ENCODE measurements at places on chromosomes 5 and 9.

GRCh38 chr5:64853777-64854176 is 85.0 kb downstream of the CWC27 start:
- no peak for DNase-seq

DNA sequence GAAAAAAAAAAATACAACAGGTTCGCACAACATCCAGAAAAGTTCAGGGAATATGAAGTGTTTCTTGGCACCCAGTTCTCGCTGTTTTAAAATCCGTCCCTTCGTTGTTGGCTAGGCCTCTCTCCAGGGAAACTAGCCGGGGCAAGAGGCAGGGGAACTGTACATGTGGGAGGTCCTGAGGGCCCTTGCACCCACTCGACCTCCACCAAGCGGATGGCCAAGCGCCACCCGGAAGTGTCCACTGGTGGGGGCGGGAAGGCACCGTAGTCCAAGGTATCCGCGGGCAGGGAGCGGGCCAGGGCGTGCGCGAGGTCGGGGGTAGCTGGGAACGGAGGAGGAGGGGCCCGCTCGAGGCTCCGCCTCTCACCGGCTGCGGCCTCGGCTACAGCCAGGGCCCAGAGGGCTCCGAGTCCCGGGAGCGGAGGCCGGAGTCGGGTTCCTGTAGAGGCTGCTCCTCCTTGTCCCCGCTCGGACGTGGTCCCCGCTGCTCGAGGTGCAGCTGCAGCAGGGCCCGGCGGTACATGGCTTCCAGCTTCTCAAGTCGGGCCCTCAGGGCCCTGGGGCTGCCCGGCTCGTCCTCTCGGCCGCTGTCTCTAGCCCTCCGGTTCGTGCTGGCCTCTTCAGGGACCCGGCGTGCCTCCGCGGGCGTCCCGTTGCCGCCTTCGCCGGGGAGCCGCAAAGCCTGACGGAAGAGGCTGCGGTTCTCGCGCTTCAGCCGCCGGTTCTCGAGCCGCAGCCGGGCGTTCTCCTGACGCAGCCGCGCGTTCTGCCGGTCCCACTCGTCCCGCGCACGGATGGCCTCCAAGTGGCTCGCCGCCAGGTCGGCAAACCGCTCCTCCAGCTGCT is 720 bp downstream of the TUSC1 start:
- no peak for DNase-seq

- no peak for DNase-seq
Measured at GRCh38 chr5:147578228-147579024, 68.6 kb upstream of the DPYSL3 start.

- no peak for DNase-seq
Measured at GRCh38 chr5:62457071-62457470, 44.5 kb downstream of the IPO11 start.

- DNase-seq: no peak
Measured at GRCh38 chr5:180291234-180291940, 496 bp downstream of the MAPK9 start.

GRCh38 chr9:16139774-16140173 is 586.9 kb downstream of the CCDC171 start:
- no peak for DNase-seq

DNA sequence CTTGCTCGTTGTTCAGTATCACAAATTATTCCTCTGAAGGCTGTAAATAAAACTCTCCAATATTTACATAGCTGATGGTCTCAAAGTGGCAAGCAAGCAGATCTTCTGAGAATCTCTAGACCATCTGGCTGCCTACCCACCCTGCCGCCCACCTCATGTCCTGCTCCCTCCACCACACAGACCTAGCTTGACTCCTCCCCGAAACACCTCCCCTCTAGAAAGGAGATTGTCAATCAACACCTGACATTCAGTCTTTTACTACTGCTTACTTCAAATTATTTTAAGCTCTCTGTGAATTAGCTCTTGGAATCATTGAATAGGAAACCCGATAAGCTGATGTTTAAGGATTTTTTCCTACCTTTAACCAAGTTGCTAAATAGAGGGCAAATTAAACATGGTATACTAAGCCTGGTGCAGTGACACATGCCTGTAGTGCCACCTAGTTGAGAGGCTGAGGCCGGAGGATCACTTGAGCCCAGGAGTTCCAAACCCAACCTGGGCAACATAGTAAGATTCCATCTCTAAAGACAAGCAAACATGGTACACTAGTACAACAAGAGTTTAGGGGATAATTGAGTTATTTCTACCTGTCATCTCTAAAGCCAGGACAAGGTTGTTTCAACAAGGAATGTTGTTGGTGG is 10.9 kb upstream of the SOWAHA start:
- no peak for DNase-seq

DNA sequence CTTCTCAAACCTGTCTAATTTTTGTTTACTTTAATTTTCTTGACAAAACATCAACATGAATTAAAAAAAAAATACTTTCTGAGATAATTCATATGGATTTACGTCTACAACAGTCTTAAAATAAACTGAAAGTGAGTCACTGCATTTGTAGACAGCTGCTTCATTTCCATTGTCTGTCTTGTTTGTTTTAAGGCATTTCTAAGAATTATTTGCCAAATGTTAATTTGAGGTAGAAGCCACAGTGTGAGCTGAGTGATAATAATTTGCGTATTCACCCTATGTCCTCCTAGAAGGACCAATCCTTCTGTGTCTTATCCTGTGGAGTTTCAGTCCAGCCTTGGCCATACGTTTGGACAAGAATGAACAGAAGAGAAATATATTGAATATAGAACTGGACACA is 174.5 kb downstream of the CFAP90 start:
- DNase-seq: no peak

GRCh38 chr9:78044886-78045285 is 13.3 kb upstream of the GNAQ start:
- no peak for DNase-seq

DNA sequence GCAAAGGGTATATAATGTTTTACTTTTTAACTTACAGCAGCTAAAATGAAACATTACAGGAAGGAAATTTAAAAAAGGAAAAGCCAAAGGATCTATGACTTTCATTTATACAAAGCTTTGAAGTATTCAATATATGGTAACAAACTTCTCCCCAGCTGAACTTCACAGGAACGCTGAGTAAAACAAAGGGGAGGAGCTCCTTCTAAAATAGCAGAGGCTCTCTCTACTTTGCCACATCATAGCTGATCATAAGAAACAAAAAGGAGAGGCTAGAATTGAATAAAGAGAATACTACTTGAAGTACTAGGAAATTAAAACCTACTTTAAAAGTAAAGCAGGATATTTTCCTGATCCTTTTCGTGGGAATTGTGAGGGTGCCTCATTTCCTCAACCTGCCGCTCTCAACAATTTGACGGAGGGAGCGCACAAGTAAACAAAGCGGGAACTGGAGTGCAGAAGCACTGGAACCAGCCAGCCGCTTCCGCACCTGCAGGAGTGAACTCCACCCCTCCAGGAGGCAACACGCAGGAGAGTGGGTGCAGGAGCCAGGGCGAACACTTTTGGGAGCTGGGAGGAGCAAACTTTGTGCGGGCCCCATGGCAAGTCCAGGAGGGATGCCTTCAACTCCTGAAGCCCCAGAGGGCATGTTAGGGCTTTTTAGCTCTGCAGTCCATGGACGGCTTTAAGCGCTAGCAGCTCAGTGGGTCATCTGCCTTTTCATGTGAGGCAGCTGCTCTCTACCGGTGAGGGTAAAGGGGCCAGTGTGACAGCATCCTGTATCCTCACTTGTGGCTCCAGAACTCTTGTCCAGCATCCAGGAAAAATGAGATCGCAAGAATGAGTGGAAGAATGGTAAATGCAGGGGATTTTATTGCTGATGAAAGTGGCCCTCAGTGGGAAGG is 757.4 kb downstream of the PTPRD start:
- no peak for DNase-seq

GRCh38 chr9:109276469-109277440 is 44.1 kb downstream of the EPB41L4B start:
- no peak for DNase-seq

DNA sequence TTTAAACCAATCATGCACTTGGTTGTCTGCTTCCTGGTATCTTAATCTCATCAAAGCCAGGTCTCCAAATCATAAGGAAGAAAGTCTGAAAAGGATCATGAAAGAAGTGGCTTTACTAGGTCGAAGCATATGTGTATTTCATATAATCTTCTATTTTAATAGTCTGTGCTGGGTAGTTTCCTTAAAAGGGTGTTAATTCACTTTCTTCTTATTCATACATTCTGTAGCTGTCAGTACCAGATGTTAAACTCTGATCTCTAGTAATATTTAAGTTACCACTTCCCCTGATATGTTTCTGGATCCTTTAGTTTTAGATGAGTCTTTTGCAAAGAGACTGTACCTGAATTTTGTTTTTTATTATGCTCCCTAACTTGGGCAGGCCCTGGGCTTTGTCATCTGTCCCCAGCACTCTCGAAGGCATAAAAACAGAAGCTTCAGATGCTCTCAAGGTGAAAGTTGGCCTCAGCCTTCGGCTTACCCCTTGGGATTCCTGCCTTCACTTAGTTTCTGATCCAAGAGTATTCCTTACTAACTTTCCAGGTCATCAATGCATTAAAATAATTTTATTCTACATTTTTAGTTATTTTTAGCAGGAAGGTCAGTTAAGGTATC is 15.0 kb upstream of the LNPEP start:
- no peak for DNase-seq

- no peak for DNase-seq
Measured at GRCh38 chr5:127572930-127573329, 55.5 kb downstream of the PRRC1 start.

- DNase-seq: no peak
Measured at GRCh38 chr5:125109293-125109692, 362.9 kb upstream of the ZNF608 start.

DNA sequence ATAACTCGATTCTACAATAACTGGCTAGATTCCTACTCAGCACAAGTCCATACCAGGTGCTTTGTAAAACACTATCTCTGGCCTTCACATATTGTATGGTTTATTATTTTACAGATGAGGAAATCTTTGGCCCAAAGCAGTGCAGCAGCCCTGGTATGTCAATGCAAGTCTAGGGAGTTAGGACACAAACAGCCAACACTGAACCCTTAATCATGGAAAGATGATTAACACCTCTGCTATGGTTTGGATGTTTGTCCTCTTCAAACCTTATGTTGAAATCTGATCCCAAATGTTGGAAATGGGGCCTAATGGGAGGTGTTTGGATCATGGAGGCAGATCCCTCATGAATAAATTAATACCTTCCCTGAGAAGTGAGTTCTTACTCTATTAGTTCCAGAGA is 76.6 kb downstream of the MAPKAP1 start:
- DNase-seq: no peak

DNA sequence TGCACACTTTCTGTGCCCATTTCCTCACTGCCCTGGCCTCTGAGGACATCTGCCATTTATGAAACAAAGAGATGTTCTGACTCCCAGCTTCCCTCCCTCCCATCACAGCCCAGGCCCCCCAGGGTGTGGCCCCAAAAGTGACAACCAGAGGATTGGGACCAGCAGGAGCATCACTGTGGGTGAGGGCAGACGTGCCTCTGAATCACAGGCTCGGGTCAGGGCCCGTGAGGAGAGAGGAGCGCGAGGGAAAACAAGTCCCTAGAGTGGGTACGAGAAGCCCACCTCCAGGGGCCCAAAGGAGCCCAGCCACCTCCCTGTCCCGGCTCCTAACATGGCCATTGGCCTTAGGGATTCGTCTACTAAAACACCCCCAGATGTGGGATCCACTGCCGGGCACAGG is 138.0 kb upstream of the FSTL4 start:
- no peak for DNase-seq

DNA sequence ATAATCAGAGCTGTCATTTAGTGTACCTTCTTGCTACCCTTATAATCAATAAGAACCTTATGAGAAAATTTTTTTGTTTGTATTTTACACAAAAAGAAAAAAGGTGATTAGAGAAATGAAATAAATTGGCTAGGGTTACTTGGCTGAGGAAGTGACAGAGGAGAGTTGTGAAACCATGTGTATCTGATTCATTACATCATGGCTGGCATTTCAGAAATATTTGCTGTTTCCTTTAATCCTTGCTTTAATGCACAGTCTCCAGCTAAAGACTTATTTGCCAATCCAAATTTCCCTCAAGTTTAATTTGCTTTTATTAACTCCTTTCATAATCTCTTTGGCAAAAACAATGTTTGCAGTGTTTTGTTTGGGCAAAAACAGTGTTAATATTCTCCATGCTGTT is 543.1 kb downstream of the KIF4B start:
- DNase-seq: no peak

DNA sequence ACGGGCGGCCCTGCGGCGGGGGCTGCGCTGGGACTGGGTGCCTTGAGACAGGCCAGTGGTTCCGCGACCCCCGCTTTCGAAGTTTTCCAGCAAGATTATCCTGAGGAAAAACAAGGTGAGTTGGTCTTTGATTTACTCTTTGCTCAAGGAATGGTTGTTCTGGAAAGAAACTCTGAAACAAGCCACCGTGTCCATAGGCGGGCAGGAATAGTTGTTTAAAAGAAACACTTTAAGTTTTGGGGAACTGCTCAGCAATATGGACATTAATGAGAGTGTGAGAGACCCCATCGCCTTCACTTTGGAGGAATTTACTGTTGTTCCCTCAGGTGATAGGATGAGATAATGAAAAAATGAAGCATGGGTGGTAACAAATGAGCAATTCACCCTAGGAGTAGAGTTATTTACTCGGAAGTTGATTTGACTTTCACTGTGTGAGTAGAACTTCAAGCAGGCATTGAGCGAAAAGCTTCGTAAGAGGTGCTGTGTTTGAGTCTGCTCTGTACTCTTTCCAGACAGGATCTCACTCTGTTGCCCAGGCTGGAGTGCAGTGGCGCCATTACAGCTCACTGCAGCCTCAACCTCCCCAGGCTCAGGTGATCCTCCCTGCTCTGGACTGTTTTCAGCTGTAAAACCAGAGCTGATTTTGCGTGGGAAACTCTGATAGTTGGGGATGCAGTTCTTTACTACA is 1.1 kb downstream of the DMRTA1 start:
- DNase-seq: no peak

DNA sequence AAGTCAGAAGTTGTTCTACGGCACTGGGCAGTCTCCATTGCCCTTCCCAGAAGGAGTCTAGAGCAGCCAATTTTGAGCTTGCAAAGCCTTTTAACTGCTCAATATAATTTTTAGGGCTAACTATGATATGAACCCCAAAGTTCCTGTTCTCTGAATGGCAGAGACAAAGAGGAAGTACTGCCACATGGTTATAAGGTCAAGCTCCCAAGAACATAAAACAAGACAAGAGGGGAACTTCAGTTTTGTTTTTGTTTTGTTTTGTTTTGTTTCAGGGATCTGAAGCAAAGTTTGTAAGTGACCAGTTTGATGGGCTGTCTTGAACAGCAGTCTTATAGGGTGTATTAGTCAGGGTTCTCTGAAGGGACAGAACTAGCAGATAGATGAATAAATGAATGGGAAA is 11.9 kb upstream of the SMC2 start:
- DNase-seq: no peak

DNA sequence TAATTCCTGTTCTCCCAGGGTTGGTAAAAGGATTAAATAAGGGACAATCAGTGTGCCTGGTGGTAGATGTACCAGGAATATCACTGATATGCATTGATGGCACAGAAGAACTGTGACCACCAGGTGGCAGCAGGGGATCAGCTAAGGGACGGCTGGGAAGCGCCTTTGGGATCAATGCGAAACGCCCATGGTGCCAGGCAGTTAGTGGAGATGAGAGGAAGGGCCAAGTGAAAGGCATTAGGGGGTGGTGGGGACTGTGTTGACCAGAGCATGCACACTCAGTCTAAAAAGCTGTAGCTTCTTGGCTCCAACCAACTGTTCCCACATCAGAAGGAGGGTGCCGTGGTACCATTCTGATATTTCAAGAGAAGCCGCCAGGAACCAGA is 55.6 kb downstream of the ARHGEF37 start:
- DNase-seq: no peak
